ENCODE measurements at places on chromosomes 4 and X.

DNA sequence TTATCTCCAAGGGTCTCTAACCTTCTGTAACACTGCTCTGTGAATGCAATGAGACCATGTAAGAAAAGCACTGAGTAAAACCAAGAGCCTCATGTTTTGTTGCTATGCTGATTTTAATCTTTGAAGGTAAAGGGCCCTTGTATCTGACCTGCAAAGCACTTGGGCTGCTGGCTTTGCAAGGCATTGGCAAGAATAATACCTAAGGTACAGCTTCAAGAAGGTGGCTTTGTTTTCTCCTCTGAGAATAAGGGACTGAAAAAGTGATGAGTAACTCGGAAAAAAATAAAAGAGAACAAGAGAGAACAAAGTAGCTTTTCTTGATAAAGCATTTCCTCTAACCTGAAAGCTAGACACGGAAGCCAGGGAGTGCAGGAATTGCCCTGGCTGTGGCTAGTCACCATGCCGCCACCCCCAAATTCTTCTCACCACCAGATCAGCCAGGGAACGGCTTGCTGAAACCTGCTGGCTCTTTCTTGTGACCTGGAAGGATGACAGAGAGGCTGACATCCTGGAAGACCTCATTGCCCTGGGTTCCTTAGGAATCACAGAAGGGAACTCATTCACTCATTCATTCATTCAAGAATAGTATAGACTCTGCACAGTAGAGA, 41.8 kb upstream of the HS3ST1 start:
- no peak for DNase-seq

GRCh38 chr4:26173619-26174018, 147.2 kb upstream of the RBPJ start:
- DNase-seq: no peak

- DNase-seq: no peak
These were observed 91.6 kb downstream of the FUNDC1 start for GRCh38 chrX:44451056-44451455.

GRCh38 chr4:177103619-177104018, 206.1 kb upstream of the NEIL3 start:
- no peak for DNase-seq

GRCh38 chrX:41095908-41096307, 10.7 kb downstream of the USP9X start:
- DNase-seq: no peak

GRCh38 chr4:99301376-99302164, 10.8 kb upstream of the ADH1A start:
- no peak for DNase-seq

- no peak for DNase-seq
These were observed 4.4 kb downstream of the KLF3 start for GRCh38 chr4:38668203-38668971.

DNA sequence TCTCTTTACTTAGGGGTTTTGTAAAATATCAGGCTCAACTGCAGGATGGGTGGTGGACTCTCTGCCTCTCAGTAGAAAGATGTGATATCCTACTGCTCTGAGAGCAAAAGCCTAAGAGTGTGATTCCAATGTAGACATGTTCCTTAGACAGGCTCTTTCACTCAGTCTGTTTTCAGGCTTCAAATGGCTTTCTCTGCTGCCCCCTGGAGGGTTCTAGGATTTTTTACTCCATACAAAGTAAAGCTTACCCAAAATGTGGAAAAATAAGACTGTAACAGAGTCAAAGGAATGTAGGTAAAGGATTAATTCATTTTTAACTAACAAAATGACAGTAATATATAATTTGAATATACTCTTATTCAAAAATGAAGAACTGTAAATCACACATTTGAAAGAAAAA, 32.1 kb downstream of the ZGRF1 start:
- DNase-seq: peak; percentile 14

- DNase-seq: no peak
These were observed 1044.4 kb upstream of the DIAPH2 start for GRCh38 chrX:95640226-95640625.

- no peak for DNase-seq
These were observed 152.3 kb downstream of the WDFY3 start for GRCh38 chr4:84814094-84814750.

DNA sequence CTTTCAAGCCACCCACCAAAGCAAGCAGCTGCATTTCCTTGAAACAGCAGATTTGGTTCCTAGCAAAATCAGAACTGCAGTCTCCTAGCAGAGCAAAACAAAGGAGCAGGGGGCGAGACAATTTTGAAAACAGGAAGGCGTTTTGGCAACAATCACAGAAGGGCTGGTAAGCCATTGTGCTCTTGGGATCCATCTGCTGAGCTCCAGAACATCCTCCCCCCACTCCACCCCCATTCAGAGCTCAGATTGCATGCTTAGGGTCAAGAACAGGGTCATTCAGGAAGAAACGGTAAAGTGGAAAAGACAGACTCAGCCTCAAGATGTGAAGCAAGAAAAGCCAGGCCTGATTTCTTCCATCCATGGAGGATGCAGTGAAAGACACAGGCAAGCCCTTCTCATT, 7.6 kb upstream of the PCDH19 start:
- DNase-seq: no peak

DNA sequence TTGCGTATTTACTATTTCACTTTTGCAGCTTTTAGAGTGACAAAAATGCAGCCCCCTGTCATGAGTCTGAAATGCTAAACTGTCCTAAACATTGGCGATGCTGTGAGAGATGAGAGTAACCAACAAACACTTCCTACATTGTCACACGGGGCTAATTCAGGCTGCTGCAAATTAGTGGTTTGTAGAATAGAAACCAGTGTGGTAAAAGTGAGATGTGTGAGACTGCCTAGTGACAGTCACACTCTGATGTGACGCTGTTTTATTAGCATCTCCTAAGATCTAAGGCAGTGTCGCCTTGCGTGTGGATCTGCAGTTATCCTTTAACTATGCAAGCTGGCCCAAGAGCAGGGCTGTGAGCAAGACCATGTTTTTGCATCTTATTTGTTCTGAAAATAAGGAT, 800.2 kb upstream of the TENM3 start:
- DNase-seq: no peak

DNA sequence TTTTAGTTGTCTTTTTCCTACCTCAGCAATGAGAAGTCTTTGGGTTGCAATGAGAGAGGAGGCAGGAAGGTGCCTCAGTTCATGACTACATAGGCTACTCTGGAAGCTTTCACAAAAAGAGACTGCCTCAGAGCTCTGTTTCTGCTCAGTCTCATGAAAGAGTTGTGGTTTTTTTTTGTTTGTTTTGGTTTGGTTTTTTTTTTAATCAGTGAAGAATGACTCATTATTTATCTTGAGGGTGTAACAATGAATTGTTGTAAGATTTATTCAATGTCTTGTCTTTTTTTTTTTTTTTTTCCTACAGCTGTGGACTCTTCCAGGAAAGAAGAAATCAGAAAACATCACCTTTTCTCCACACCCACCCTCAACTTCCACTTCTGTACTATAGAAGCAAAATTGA, 67.5 kb upstream of the CXCL13 start:
- DNase-seq: no peak

GRCh38 chr4:69773484-69773883, 13.1 kb upstream of the SULT1B1 start:
- DNase-seq: no peak

DNA sequence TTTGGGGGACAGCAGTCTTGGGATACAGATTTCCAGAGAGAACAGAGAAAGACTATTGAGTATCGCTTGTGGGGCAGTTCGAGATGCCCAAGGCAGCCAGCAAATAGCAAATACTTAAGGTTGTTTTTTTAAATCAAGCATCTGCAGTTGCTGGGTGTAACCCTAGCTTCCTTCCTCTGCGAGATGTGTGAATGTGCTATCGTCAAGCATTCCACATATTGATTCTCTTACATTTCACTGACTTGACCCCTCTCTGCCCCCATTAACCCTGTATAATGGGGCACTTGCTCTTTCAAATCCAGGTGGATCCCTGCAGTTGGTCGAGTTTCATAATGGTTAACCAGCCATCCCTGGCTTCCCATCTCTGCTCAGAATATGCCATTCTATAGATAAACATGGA, 23.5 kb downstream of the KCNE5 start:
- no peak for DNase-seq

All from hematopoietic multipotent progenitor cell (in vitro differentiated cells).